ENCODE measurements at places on chromosomes 5 and 9.

DNA sequence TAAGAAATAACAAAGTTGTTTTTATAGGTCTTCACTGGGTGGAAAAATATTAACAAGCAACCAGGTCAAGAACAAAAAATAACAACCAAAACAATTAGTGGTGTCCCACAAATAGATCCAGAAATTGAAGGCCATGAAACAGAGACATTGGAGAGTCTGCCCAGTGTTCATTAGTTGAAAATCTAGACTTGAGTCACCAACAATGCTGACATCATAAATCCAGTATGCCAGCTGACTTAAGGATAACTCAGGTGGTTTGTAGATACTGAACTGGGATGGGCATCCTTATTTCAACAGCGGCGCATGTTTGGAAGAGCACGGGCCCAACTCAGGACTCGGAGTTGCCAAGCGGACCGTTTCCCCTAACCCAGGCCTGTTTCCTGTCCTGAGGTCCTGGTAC lies 80.7 kb upstream of the TNFAIP8 start:
- no peak for DNase-seq

DNA sequence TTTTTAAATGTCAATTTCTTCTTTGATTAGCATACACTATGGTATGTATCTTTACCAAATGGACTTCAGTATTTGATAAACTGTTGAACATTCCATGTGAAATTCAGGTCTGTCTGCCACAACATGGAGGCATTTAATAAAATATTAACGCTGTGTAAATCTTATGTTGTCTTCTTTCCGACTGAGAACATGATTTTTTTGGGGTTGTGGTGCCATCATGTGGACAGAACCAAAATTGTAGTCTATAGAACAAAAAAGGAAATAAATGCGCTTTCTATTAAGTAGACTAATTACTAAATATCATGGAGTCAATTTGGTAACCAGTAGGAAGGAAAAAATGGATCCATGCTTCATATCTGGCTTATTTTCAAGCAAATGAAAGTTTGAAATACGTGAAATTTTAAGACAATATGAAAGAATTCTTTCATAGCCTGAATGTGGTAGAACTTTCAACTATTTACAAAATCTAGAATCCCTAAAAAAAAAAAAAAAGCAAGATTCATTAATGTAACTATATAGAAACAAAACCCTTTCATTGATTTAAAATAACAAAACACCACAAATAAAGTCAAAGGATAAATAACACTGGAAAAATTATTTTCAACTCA lies 2.8 kb upstream of the PLK2 start:
- no peak for DNase-seq

- DNase-seq, result no peak
Observed at GRCh38 chr5:95993266-95993665, 31.6 kb upstream of the ELL2 start.

DNA sequence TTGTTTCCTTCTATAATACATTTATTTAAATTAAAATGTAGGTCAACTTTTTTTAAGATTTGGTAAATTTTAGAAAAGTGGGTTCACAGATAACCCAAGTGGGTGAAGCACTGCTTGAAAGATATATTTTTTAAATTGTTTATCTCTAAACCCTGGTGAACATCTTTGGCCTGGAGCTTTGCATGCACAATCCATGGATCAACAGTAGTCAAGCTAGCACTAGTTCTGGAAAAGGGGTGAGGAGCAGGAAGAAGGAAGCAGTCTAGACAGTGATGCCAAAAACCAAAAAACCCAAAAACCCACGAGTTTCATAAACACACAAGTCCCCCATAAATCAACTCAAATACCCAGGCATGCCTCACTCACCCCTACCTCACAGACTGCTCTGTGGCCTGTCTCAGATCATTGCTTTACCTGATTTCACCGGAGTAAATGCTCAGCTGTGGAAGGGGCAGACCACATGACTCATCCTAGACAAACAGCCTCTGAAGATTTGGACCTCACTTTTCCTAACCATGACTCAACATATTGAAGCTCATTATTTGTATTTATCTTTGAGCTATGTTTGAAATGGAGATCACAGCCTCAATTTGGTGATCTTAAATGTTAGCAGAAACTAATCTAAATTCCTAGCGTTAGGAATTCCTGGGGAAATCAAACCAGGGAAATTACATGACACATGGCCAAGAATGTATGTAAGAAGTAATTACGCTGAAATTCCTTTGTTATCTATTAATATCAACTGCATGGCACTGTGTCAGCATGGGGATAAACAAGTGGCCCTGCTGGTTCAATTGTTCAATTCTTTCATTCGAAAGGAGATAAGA lies 149.6 kb downstream of the ZNF608 start:
- peak; percentile 82 for DNase-seq

DNA sequence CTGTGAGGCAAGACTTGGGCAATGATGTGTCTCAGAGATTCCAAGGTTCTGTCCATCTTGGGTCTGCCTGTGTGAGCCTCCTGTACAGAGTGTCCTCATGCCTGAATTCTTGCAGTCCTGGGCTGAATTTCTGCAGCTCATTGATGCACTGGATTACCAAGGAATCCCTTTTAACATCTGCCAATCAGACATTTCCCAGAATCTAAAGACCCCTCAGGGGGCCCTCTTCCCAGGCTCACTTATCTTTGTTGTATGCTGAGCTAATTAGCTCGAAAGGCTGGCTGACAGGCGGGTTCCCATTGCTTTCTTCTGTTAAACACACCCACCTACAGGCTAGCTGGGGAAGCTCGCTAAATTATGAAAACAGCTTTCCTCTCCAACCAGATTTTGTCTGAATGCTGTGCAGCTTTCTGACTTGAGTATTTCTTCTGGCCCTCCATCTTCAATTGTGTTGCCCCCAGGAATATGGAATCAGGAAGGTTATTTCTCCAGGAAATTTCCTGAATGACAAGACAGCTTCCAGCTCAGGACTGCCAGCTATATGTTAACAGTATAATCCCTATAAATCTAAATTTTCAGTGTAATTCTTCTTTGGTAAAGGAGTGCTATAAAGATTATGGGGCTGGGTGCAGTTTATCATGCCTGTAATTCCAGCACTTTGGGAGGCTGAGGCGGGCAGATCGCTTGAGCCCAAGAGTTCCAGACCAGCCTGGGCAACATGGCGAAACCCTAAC lies at the start of gene LIX1:
Gene LIX1 (minus strand): TSS at position 91 of the 734 bp plus-strand sequence. CDS start 35 bp downstream, at position 56.
- DNase-seq, result no peak

DNA sequence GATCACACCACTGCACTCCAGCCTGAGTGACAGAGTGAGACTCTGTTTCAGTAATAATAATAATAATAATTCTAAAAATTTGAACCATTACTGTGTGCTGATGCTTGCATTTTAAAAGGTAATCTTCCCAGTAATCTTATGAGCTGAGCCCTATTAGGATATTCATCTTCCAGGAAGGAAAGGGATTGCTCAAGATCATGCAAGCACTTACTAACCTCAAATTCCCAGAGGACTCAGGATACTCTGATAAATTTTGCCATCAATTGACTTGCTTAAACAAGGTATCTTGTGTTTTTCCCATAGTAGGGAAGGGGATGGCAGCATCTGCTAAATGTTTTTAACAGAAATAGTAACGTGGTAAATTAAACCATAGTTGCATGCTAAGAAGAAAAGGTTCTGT lies 176.4 kb upstream of the MRPS30 start:
- DNase-seq, result no peak

- no peak for DNase-seq
Observed at GRCh38 chr5:40594811-40595210, 84.9 kb upstream of the PTGER4 start.

DNA sequence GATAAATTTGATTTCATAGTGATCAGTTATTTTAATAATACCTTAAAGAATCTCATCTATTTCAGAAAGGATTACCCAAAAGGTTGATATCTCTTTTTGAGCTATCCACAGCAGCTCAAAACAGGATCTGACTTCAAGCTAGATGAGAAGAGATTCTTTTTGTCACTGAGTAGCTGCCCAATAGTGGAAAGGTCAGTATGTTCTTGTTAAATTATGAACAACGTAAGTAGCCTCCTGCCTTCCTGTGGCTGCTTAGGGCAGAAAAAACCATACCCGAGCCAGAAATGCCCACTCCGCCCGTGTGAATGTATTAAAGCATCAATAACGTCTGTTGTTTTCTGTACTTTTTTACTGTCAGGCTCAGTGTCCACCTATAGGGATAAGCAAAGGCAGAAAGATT lies 51.3 kb upstream of the PRUNE2 start:
- no peak for DNase-seq

GRCh38 chr9:135751501-135751900 lies 49.5 kb downstream of the KCNT1 start:
- no peak for DNase-seq

DNA sequence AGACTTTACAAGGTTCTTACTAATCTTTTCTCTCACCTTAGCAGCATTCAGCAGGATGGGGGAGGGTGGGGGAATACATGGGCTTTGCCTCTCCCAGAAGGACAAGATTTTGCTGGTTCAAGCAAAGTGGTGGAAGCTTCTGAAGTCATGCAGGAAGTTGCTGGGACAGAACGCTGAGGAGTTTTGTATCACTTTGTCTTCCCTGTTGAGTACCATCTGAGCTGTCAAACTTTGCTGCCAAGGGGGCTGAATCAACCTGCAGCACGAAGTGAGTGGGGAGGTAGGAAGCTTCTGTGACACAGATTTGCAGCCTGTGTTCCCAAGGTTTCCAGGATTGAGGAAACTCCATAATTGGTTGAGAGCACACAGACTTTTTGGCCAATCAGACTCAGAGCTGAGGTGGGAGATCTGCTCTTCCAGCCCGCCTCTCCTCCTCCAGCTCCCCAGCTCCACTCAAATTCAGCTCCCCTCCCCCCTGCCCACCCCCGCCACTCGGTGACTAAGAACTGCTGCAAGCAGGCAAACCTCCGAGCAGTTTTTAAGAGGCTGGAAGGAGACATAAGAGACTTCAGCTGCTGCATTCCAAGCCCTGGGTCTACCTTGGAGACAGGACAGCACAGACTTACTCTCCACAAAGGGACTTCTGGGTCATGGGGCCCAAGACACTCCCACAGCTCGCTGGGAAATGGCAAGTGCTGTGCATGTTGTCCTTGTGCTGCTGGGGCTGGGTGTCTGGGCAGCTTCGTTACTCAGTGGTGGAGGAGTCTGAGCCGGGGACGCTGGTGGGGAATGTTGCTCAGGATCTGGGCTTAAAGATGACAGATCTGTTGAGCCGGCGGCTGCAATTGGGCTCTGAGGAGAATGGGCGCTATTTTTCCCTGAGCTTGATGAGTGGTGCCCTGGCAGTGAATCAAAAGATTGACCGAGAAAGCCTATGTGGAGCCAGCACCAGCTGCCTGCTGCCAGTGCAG lies at the start of gene PCDHGC5:
Gene PCDHGC5 (plus strand): TSS at position 491 of the 971 bp plus-strand sequence. CDS start 160 bp downstream, at position 651.
- DNase-seq, result peak; percentile 56

GRCh38 chr5:81819556-81820317 lies 68.8 kb upstream of the SSBP2 start:
- no peak for DNase-seq

- no peak for DNase-seq
Observed at GRCh38 chr5:109387408-109387974, 22.3 kb downstream of the PJA2 start.

DNA sequence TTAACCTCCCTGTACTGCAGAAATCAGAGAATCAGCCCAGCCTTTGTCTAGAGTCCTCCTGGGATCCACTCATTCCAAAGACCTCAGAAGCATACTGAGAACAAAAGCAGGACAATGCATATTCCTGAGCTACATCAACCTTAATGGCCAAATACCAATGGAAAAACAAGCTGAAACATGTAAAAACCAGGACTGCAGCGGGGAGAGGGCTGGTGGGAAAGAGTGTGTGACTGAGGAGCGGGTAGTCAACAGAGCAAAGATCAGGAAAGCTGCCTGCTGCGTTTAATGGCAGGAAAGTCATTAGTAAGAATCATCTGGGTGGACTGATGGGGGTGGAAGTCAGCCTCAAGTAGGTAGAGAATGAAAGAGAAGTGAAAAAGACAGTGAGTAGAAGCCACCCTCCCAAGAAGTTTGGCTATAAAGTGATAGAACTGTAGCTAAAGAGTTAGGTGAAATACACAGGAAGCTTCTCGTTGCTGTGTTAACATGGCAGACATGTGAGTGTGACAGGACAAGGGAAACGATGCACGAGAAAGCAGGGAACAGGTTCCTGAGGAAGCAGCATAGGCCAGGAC lies 88.1 kb downstream of the OTULIN start:
- no peak for DNase-seq

DNA sequence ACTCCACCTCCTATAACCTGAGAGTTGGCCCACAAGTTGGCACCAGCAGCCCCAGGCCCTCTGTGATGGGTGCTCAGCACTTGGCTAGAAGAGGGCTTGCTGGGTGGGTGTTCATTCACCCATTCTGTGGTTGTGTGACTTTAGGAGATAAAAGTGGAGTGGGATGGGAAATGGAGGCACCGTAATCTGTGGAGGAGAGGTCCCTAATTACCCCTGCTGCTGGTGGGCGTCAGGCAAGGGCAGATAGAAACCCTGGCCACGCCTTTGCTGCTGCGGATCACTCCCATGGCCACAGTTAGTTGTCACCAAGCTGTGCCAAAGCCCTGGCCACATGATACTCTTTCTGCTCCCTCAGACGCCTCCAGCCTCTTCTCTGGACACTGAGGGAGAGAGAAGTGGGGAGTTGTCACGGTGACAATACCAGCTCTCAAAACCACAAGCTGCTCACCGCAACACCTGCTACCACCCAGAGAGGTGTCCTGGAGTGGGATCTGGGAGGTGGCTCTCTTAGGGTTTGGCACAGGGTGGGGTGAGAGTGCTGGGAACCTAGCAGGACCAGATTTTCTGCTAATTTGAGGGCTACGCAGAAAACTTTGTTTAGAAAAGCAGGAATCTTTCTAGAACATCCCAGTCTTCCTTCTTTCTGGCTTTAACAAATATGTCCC lies 12.0 kb upstream of the NEUROG1 start:
- DNase-seq, result no peak

DNA sequence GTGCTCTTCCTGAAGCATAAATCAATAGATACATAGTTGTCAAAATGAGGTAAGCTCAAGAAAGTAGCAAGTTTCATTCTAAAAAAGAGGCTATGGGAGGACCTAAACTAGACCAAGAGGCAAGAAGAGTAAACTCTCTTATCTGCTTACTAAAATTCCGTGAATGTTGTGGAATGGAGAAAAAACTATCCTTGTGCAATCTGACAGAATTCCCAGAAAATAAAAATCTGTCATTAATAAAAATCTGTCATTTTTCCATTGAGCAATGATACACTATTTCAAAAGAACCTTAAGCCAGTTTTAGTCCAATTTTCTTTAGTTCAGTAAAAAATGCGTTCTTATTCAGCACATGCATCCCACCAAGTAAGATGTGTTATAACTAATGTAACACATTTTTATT lies 15.9 kb upstream of the FANCC start:
- no peak for DNase-seq

- DNase-seq, result peak; percentile 6
Observed at GRCh38 chr5:153463806-153464205, 26.7 kb upstream of the GRIA1 start.

GRCh38 chr5:44001675-44002380 lies 387.4 kb downstream of the FGF10 start:
- no peak for DNase-seq

DNA sequence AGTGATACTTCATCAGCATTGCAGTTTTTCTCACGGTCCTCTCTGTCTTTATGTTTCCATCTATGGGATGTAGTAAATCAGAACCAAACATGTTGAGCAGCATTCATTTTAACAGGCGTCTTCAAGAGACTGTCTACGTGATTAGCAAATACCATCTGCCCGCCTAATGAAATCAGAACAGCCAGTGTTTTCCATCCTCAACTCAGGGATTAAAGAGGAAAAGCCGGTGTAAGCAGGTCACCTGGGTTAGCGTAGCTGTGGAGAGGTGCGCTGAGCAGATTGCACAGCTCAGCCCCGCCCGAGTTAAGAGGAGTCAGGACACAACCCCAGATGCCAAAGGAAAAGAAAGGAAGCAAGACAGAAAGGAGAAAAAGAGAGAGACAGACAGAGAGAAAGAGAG lies 54.3 kb upstream of the ANKRD33B start:
- no peak for DNase-seq
